ENCODE measurements at places on chromosomes 5 and 9.

DNA sequence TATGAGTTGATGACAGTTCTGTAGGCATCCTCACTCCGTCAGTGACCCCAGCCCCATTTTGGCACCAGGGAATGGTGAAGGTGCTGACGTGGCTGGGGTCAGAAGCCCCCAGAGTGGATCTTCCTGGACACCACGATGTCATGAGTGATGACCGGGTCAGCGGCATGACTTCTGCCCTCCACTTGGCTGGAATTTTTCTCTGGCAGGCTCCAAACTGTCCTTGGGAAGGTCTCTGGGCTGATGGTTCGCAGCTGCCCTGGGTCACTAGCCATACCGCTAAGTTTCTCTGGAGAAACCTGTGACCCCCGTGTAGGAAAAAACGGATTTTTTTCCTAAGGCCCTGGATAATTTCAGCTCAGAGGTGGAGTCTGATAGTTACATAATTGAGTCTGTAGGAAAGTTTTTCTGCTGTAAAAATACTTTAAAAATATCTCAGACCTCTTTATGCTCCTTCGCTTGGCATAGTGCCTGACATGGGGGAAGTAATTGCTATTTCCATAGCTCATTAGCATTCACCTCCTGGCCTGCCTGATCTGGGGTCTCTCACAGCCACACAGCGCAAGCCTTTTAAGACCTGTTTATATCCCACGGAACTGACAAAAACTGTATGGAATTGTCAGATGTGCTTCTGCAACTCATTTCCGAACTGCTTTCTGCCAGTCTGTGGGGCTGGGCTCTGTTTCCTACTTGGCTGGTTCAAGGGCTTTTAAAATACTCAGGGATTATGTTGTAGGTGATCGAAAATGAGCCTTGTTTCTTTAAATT, 69.2 kb downstream of the ANGPTL2 start:
- no peak for DNase-seq

DNA sequence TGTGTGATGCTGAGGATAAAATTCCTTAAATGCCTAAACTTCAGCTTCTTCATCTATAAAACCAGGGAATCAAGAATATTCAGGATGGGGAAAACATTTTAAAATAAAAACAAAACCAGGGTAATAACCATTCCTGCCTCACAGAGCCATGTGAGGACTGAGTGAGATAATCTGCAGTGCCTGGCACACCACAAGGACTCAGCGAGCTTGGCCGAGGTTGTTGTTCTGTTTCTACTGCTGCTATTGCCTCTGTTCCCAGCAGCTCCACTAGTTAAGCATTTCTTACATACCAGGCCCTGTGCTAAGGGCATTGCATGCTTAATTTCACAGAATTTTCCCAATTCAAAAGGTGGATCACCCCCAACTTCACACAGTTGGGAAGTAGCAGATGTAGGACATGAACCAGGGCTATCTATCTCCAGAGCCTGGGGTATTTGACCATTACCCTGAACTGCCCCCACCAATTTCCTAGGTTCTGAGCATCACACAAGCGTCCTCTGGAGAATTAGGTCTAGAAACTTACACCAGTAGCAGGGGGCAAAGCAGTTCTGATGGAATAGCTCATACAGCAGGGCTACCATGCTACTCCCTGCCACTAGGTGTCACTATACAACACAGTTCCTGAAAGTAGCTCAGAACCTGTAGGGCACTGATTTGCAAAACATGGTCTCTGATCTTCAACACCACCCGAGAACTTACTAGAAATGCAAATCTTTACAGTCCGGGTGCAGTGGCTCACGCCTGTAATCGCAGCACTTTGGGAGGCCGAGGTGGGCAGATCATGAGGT, 74.3 kb downstream of the LRSAM1 start:
- no peak for DNase-seq

DNA sequence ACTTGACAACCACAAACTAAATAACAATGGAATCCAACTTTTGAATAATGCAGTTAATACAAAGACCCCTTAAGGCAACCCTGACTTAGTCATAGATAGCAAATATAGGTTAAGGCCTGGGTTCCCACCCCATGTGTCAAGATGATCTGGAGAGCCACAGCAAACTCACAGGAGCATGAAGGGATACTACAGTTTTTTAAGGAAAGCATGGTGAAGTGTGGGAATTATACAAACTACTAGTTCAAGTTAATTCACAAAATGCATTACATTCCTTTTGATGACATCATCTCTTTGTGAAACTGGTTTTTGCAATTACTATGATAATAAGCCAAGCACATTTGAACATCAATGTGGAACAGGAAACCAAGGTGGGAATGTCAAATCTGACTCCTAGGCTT, 50.6 kb downstream of the LHFPL2 start:
- no peak for DNase-seq

GRCh38 chr5:158406884-158407823, 548.2 kb upstream of the CLINT1 start:
- no peak for DNase-seq

DNA sequence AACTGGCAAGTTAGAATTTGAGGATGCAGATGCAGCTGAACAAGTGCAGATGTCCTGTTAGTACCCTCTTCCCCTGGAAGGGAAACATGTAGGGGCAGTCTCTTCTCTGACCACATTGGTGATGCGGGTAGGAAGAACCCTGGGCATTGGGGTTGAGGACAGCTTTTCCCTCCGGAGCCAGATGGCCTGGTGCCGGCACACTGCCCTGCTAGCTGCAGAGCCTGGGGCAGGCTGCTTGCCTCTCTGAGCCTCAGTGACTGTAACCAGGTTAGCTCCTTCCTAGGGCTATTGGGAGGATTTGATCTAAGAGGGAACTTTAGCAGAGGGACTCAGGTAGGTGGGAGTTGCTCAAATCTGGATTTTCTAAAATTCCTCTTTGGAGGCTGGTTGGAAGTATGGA, 148.4 kb downstream of the HSPA4 start:
- DNase-seq = no peak

DNA sequence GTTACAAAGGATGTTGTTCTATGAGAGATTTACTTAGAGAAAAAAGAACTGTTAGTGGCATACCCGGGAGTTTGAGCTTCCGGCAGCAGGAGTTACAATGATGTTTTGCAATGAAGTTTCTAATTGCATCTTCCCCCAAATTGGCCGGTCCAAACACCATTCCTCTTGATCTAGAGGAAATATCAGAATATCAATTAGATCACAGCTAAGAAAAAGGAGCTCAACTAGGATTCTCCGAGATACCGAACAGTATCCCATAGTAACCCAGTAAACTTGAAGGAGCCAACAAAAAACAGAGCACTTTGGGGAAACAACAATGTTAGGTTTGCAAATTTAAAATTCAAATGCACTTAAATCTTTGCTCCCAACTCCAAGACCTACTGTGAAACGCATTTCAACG, 159.5 kb downstream of the TRPM6 start:
- no peak for DNase-seq

- no peak for DNase-seq
These were observed 850.5 kb upstream of the SEMA6A start for GRCh38 chr5:117425163-117425562.

- no peak for DNase-seq
These were observed 322.1 kb downstream of the FAM170A start for GRCh38 chr5:119951330-119951934.

DNA sequence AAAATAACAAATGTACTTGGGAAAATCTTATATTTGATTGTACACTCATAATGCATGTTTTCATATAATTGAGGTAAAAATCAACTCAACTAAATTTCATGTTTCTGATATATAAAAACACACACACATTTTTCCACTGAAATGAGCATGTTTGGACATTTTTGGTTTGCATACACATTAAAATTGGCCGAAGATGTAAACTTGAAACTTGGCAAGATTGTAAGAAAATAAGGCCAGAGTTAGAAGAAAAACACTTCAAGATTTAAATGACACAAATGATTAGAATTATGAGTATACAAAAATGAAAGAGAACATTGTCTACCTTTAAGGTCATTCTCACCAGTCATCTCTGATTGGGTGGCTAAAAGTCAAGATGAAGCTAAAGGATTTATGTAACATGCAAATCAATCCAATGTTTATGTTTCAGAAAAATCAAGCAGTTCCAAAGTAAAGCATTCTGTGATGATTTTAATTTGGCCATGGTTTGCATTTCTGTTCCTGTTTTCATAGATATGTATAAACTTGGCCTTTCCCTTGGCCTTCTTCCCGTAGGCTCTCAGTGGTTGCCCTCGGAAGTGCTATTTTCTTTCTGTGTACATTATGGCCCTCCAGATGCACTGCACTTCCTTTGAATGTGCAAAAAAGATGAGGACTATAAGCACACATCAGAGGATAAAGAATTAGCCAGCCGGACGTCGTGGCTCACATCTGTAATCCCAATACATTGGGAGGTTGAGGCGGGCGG, 1105.4 kb upstream of the DMAC1 start:
- no peak for DNase-seq

- no peak for DNase-seq
These were observed 204.4 kb upstream of the IER5L start for GRCh38 chr9:129382281-129383018.

DNA sequence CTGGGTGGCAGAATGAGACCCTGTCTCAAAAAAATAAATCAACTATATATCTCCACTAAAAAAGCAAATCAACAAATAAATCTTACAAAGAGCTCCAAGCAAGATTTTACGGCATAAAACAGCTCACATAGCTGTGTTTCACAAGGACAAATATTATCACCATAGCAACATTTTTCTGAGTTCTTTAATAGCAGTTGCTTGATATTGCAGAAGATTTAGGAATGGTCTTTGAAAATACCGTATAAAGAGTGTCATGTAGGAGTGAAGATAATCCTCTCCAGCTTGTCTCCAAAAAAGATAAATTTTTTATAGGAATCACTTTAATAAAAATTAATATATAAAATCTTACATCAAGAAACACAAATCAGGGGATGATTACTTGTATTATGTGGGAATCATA, 36.6 kb upstream of the MYOT start:
- no peak for DNase-seq

- DNase-seq = no peak
These were observed 57.6 kb downstream of the SPOCK1 start for GRCh38 chr5:137441476-137441875.

- no peak for DNase-seq
These were observed 202.2 kb downstream of the GABBR2 start for GRCh38 chr9:98506422-98507054.

GRCh38 chr5:96706433-96707111, 44.4 kb downstream of the CAST start:
- DNase-seq = no peak

GRCh38 chr5:51047369-51047768, 335.9 kb upstream of the ISL1 start:
- DNase-seq = no peak

DNA sequence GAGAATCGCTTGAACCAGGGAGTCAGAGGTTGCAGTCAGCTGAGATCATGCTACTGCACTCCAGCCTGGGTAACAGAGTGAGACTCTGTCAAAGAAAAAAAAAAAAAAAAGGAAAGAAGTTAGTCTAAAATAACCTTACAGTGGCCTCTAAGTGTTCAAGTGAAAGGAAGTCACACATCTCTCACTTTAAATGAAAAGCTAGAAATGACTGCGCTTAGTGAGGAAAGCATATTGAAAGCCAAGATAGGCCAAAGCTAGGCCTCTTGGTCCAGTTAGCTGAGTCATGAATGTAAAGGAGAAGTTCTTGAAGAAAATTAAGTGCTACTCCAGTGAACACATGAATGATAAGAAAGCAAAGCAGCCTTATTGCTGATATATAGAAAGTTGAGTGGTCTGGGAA, 38.1 kb downstream of the ITGA1 start:
- DNase-seq = no peak

- DNase-seq = no peak
These were observed 1.7 kb downstream of the TLE1 start for GRCh38 chr9:81687521-81688261.

DNA sequence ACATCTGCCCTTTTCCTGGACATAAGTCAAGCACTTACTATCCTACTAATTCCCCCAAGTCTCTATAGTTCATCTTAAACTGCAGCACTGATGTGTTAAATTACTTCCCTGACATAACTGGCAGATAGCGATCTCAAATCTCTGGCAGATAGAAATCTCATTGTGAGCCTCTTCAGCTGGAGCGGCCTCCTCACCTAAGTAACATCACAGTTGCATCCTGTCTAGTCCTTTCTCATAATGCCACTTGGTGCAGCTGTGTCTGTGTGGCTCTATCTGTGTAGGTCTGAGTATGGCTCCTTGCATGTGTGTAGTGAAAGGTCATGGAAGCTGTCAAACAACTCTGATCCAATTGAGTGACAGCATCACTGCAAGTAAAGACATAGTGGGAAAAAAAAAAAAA, 53.6 kb upstream of the FST start:
- DNase-seq = no peak

DNA sequence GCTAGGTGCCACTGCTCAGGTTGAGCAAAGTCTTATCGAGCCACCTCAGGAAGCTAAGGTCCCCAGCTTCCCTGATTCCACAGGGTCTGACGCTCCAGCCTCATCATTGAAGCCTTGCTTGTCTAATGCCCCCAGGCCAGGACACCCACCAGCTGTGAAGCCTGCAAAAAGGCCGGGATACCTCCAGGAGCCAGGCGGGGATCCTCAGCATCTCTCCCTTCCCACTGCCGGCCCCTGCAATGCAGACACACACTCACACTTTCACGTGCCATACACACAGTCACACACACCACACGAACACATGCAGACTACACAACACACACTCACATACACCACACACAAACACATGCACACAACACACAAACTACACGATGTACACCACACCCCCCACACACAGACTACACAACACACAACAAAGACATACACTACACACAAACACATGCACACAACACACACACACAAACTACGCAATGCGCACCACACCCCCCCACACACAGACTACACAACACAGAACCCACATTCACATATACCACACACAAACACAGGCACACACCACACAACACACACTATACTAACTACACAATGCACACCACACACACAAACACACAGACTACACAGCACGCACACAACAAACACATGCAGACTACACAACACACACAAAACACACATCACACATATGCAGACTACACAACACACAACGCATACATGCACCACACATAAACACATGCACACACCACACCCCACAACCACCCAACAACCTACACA, 17.8 kb upstream of the S1PR3 start:
- DNase-seq = no peak
